Activated CD8-positive, alpha-beta memory T cell treated with anti-CD3 and anti-CD28 coated beads, Interleukin-2, amount 50 U/mL, for 4 hours (primary cell): ENCODE measurements at places on chromosomes 13 and 19.

DNA sequence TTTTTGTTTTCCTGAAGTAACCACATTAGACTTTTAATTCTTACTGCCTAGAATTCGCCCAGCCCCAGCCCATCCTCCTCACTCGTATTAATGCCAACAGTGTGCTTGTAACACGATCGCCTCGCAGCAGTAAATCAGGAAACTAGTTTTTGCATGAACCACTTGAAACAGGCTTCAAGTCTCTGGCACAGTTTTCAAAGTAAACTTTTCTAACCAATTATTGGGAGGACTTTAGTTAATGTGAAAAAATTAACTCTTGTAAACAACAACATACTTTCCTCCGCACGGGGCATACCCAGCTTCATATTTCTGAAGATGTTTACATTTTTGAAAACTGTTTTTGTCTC, 39.2 kb downstream of the TNFRSF19 start:
- DNase-seq: no peak

GRCh38 chr13:54574791-54575190, 1546.2 kb downstream of the OLFM4 start:
- DNase-seq: no peak

DNA sequence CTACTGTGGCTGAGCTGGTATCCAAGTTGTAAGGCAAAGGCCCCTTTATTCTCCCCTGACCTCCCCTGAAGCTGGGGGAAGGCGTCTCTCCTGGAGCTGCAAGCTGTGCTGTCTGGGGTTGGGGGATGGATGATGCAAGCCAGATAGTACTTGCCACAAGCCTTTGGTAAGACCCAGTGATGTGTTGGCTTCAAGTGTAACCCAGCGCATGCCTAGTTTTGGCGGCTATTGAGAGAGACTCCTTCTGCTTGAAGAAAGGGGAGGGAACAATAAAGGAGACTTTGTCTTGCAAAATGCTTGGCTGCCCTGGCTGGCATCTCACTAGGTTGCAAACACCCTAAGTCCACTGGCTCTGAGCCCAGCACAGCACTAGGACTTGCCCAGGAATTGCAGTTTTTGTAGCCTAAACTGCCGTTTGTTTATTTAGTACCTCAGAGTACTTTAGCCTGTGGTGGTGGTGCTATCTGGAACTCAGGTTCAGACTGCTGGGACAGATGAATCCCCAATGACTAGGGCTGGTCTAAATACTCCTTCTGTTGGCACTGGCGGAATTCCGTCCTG, 108.2 kb downstream of the TNFSF13B start:
- DNase-seq: no peak

DNA sequence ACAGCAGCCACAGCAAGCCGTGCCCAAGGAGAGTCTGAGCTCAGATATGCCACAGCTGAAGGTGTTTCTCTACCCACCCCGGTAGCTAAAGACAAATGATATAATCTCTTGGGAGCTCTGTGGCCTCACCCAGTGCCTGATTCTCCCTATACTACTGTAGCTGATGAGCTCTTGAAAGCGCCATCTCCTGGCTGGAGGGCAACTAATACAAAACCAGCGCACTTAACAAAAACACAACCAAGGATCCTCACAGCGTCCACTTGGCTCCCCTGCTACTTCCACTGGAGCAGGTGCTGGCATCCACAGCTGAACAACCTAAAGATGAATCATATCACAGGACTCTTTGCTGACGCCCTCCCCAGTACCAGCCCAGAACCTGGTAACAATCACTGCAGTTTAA, 1212.0 kb downstream of the PCDH17 start:
- no peak for DNase-seq

- no peak for DNase-seq
Observed at GRCh38 chr13:49319551-49319950, 71.8 kb downstream of the CDADC1 start.
